Activated CD4-positive, alpha-beta T cell treated with anti-CD3 and anti-CD28 coated beads, Interleukin-2, amount 10 ng/mL, durations not matched to agents 7 days and 5 days (primary cell): ENCODE measurements at places on chromosomes 4 and X.

DNA sequence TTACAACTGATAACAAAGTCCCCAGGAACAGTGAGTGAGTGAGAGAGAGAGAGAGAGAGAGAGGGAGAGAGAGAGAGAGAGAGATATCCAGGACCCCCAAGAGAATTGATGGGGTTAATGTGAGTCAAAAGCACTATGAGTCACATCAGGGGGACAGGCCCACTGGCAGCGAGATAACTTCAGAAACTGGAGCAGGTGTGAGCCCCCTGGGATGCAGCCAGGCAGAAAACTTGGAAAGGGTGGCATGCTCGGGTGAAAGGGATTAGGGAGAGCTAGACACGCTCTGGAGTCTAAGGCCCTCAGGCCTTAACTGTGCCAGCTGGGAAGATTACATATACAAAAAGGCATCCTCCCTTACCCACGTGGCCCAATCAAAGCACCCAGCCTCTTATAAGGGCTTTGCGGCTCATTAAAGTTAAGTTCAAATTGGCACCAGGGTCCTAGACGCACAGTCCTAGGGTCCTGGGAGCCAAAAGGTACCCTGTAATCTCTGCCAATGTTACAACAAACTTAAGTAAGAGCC lies 841 bp downstream of the ACOT9 start:
- peak; percentile 13 for DNase-seq

DNA sequence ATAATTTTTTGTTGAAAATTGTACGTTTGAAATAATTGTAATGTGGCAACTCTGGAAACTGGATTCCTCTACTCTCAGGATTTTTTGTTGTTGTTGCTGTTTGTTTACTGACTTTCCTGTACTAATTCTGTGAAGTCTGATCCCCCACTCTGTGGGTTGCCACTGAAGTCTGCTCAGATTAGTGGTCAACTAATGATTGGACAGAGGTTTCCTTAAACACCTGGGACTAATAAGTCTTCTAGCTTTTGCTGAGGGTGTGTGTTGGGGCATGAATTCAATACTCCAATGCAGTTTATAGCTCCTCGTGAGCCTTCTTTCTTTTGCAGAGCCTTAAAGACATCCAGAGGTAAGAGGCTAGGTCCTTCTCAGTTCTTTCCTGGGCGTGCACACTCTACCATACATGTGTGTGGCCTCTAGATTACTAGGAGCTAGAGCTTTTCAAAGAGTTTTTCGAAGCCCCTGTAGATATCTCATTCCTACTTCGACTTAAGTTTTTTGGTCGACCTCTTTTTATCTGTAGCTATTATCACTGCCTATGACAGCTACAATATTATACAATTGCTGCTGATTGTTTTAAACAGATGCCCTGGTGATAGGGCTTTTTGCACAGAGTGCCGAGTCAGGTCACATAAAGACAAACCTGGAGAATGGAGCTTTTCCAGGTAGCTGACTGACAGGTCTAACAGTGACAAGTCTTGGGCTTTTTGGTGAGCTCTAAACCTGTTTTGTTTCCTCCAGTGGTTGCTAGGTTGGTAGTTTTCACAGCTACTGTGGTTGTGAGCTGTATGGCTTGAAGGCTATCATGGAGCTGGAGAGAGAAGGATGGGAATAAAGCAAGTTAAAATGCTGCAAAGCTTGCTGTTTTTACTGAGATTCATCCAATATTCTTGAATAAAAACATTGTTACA lies 34.0 kb downstream of the BMP2K start:
- DNase-seq = no peak

GRCh38 chr4:182015893-182016292 lies 227.3 kb upstream of the TENM3 start:
- DNase-seq = no peak

- DNase-seq = no peak
Measured at GRCh38 chr4:622071-622995, 3.0 kb upstream of the PDE6B start.

- DNase-seq = no peak
Measured at GRCh38 chr4:138405934-138406567, 163.9 kb upstream of the SLC7A11 start.

GRCh38 chrX:82813671-82814078 lies 694.4 kb upstream of the POU3F4 start:
- DNase-seq = no peak

DNA sequence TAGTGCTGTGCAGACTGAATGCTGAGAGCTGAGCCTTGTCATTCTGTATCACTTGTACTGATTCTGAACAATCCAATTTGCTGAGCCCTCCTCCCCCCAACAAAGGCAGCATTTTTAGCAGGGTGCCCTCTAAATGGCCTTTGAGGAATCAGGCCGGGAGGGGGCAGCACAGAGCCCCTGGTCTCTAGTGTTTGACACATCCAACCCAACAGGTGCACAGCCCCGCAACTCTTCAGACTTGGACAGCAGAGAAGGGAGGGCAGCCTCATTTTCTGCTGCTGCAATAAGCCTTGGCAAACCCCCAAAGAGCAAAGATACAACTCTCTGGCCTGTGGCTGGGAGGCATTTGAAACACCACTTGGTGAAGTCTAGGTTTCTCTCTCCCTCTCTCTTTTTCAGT lies 3.4 kb downstream of the ATP1B4 start:
- DNase-seq = peak; percentile 45

GRCh38 chr4:75484190-75484589 lies 30.0 kb downstream of the RCHY1 start:
- DNase-seq = no peak

GRCh38 chr4:1325681-1326635 lies 21.1 kb upstream of the UVSSA start:
- DNase-seq = no peak

DNA sequence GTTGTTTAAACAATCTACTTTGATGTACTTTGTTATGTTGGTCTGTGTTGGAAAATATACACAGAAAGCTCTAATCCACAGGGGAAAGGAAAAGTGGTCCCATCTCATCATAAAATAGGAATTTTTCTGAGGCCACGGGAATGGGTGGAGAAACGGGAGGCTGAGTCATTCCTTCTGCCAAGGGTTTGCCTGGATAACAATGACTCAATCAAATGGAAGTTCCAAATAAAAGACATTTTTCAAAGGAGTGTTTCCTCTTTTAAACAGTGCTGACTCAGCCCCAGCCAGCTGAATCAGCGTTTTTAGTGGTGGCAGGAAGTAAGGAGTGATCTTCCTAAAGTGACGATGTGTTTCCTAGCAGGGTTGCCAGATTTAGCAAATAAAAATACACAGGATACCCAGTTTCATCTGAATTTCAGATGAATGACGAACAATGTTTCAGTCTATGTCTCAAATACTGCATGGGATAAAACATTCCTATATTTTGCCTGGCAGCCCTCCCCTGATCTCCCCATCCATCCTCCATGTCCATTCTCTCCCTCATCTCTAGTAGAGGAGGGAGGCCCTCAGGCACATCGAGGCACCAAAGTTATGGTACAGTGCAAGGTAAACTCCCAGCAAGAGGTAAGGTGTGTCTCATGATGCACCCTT lies 345.4 kb upstream of the GATB start:
- DNase-seq = no peak

DNA sequence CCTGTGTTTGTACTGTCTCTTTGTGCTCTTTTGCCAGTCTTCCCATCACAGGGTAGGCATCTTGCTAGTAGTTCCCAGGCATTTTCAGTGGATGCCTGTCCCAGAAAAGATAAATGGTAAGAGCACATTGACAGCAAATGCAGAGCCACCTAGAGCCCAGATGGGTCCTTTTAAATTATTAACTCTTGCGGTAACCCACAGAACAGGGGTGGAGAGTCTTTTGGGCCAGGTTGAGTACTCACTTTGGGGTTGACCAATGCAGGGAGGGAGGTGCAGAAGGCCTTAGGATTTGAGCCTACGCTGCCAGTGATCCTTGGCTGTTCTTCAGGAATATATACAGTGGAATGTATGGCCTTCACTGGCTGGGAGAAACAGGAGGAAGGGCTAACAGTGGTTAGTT lies 173.8 kb downstream of the MSN start:
- no peak for DNase-seq

DNA sequence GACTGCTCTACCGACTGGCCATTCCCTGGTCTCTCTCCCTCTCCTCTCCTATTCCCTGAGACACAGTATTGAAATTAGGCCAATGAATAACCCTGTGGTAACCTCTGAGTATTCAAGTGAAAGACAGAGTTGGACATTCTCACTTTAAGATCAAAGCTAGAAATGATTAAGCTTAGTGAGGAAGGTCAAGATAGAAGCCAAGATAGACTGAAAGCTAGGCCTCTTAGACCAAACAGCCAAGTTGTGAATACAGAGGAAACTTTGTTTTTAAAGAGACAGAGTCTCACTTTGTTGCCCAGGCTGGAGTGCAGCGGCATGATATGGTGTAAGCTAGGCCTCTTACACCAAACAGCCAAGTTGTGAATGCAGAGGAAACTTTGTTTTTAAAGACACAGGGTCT lies 64.6 kb downstream of the KDM6A start:
- no peak for DNase-seq

DNA sequence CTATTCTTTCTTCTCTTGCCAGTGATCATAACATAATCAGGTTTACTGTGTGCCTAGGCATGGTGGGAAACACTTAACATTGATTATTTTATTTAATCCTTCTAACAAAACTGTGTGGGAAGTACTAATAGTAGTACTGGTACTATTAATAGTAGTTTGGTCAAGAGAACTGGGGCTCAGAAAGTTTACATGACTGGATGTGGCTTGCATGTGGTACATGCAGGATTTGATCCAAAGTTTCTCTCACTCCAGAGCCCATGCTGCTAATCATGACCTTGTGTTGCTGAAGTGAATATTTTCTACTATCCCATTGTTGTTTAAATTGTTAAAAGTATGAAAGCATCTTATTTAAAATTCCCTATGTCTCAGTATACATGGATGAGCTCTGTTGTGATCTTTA lies 78.4 kb downstream of the TMEM164 start:
- DNase-seq = no peak

DNA sequence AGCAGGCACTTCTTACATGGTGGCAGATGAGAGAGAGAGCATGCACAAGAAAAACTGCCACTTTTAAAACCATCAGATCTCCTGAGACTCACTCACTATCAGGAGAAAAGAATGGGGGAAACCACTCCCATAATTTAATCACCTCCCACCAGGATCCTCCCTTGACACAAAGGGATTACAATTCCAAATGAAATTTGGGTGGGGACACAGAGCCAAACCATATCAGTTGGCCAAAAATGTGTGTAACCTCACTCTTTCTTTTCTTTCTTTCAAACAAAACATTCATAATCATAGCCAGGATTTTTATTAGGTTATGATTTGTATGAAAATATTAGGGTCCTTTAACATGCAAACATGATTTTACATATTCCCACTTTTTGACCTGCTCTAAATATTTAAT lies 222.1 kb downstream of the PCDH18 start:
- no peak for DNase-seq

DNA sequence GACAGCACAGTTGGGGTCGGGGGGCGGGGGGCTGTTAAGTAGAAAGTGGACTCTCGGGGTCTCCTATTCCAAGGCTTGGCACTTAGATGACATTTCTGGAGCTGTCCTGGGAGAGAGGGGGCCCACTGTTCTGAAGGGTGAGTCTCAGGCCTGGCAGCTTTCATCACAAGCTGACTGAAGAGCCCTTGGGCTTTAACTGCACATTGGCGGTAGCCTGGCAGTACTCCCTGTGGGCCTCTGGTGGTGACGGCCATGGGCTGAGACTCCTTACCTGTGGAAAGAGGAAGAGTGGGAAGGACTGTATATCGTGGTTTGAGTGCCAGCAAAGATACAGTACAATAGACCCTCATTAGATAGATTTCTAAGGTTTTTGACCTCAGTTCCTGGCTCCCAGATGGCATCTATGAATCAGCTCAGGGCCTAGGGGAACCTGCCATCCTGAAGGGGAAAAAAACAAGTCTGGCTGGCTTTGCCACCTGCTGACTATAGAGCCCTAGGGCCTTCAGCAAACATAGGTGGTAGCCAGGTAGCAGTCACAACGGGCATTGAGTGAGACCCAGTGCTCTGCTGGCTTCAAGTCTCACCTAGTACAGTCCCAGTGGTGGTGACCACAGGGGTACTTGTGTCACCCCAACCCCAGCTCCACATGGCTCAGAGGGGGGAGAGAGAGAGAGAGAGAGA lies 87.9 kb downstream of the ANKRD17 start:
- no peak for DNase-seq

DNA sequence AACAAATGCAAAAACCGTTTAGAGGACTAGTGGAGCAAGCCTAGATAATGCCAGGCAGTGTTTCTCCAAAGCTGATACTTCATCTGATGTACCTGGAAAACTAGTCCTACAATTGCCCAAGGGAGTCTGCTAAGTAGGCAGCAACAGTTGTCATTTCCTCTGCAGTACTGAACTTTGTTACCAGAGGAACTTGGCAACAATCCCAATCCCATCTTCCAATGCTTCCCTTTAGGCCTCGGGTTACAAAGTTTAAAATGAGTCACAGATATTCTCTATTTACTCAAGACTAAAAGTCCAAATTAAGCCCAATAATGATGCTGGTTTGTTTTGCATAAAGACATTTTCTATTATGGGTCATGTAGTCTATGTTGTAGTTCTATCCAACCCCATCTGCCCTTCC lies 120.0 kb upstream of the GLRA2 start:
- no peak for DNase-seq

DNA sequence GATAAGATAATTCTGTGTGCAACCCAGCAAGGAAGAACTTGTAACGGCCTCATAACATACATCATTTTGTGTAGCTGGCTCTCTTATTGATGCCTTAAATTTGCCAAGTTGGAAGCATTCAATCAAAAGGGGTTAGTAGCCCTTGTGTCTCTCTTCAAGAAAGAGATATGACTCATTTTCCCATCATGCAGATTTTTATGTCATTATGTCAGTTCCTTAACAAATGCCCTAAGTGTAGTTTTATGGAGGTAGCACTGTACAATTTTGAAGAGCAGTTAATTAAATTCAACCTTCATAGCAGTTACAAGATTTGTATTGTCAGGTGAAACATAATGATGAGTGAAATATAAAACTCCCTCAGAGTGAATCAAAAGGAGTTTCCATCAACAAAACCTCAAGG lies 215.6 kb downstream of the GRIA3 start:
- no peak for DNase-seq

DNA sequence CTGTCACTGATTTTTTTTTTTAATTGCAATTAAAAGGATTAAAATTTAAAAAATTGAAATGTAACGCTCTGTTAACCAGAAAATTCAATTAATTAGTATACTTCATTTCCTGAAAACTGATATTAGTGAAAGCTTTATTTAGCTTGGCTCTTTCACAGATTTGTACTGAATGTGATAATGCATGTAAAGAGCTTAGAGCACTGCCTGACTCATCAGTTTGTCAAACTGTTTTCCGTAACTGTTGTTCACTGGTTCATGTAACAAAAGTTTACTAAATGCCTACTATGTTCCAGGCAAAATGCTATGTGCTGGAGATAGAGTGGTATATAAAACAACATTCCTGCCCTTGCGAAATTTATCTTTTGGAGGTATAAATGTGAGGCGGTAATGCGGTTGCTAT lies 471.7 kb downstream of the SH2D1A start:
- no peak for DNase-seq
